Fibroblast of the aortic adventitia (primary cell): ENCODE measurements at places on chromosomes 6 and 20. TPM values are rescaled to one million over a fixed set of nuclear protein-coding genes. Genes with fewer than 3 reads are reported as not detected.

Gene ADGRF5
- total RNA-seq: under 0.01 and 15.9 TPM in 2 replicates

Gene ATRN
- total RNA-seq: 27.1 and 35.2 TPM in 2 replicates

Gene SLC16A10
- total RNA-seq: not detected in 2 replicates

Gene BANF2
- not detected in 2 replicates for total RNA-seq

Gene OLIG3
- total RNA-seq: 0.74 TPM in 1 of 2 replicates, not detected in the other

Gene DLGAP4
- 9.5 and 19.5 TPM in 2 replicates for total RNA-seq

Gene SLC17A1
- not detected in 2 replicates for total RNA-seq

DNA sequence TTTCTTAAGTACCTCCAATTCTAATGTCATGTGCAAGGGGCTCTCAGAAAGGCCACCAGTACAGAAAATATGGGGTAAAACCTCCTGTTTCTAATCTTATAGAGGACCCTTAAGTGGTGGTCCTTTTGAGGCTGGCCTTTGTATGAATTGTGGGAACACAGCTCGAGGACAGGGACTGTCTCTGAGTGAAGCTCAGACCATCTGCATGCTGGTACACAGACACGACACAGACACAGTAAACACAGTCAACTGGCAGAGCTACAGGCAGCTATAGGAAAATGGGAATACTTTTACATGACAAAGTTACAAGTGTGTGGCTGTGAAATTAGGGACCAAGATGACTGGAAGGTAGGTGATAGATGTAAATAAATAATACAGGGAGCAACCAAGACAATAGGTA, 143.9 kb upstream of the PREP start:
- DNase-seq: no peak

DNA sequence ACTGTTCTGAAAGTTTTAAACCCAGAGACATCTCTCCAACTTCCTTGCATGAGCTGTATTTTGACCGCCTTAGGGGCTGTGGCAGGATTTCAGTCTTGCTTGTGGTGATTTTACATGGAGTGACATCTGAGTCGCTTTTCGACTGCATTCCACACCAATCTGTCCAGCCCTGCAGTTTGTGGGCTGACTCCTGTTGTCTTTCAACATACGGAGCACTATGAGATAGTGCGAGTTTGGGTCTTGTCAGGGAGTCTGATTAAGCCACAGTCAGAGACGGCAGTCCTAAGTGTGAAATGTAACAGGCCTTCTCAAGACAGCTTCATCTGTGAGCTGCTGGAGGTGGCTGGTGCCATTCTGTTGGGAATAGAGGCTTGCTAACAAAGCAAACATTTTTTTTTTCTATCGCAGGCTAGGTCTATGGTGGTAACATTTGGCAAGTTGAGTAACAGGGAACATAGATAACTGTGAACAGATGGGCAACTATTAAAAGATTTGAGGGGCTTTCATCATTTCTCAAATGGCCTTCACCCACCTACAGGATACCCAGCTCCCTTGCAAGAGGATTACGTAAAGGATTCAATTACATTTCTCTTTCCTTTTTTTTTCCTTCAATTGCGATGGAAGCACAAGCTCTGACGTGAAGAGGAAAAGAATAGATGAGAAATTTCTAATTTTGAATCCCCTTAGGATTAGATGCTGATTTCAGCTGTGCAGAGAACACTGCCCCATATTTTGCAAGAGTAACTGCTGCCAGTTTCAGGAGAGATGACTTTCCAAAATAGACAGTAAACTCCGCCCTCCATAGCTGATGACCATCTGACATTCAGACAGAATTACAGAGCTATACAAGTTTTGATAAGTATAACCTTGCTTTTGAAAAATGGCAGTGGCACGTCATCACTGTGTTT, 25.1 kb downstream of the CAP2 start:
- peak; percentile 49 for DNase-seq

DNA sequence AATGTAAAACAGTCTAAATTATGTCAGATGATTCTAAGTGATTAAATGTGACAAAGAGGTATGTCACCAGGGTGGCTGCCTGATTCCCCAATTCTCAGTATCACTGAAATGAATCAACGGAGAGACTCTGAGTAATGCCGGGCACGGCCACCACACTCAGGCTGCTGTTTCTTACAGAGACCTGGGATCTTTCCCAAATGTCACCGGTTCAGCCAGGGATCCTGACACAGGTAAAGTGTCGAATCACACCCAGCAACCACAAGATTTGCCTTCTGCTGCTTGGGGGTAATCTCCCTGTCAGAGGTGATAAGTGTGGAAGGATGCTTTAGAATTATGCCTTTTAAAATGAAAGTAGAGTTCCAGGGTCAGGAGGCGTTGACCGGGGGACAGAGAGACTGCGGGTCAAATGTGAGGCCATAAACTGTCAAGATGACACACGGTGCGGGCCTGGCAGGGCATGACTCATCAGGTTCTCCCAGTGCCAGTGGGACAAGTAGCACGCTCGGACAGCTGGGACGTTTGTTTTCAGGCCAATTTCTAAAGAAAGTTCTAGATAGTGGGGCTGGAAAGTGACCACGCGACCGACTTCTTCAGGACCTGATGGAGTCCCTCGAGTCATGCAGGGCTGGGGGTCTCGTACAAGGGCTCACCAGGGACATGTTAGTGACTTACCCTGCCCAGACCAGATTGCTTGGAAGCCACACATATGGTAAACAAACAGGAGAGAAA, 48.9 kb downstream of the PRDM1 start:
- DNase-seq: no peak

- DNase-seq: no peak
These were observed 28.7 kb downstream of the GNAS start for GRCh38 chr20:58880994-58881752.

- DNase-seq: peak; percentile 81
These were observed 698 bp upstream of the LRP11 start for GRCh38 chr6:149864578-149865535.

- no peak for DNase-seq
These were observed 21.9 kb upstream of the CD2AP start for GRCh38 chr6:47455533-47456209.

- peak; percentile 80 for DNase-seq
These were observed 1.9 kb upstream of the AP5S1 start for GRCh38 chr20:3818155-3819151.

- no peak for DNase-seq
These were observed 27.4 kb downstream of the DDO start for GRCh38 chr6:110387986-110388385.

- DNase-seq: peak; percentile 59
These were observed 103.4 kb upstream of the BTBD3 start for GRCh38 chr20:11814267-11814666.

DNA sequence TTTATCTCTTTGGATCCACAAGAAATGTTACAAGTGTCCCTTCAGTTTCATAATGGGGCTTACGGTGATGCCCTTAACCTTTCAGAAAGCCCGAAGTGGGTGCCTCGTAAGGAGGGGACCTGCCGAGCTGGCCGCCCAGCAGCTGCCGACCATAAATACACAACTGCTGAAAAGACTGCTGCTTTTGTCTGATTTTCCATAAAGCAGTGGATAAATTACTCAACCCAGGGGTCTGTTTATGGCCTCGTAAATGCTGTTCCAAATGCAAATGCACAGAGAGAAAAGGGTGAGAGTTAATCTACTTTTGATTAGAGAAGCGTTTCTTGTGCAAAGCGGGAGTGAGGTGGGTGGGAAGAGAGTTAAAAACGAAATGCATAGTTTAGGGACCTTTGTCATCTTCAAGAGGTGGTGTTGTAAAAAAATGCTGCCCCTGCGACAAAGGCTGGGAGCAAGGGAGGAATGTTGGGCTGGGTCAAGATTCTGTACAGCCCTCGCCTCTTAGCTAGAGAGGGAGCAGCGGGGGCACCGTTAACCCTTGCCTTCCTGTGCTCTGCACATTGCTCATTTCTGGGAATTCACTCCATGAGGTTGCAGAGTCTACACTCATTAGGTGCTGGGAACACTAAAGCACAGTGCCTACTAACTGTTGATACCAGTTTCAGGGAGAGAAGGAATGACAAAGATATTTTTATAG, 112.0 kb upstream of the MTHFD1L start:
- no peak for DNase-seq

GRCh38 chr6:100460650-100461204, 4.0 kb downstream of the SIM1 start:
- no peak for DNase-seq

GRCh38 chr20:63419299-63419698, 53.2 kb downstream of the KCNQ2 start:
- DNase-seq: no peak

GRCh38 chr20:62430866-62431447, 3.6 kb upstream of the RBBP8NL start:
- DNase-seq: no peak

- DNase-seq: no peak
These were observed 8.8 kb upstream of the CD83 start for GRCh38 chr6:14108571-14109410.

DNA sequence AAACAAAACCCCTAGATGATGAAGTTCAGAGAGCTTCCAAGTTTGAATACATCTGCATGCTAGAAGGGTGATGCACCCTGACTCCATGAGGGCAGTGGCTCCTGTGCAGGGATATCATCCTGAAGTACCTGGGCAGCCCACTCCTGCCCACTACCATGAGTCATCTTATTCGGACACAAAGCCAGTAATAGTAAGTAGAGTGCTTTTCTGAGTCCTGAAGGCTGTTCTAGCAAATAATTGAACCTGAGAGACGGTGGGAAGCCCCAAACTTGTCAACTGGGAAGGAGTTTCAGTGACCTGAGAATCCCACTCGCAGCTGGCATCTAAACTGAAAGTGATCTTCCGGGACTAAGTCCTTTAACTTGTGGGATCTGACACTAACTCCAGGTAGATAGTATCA, 152.9 kb upstream of the COL21A1 start:
- DNase-seq: no peak

DNA sequence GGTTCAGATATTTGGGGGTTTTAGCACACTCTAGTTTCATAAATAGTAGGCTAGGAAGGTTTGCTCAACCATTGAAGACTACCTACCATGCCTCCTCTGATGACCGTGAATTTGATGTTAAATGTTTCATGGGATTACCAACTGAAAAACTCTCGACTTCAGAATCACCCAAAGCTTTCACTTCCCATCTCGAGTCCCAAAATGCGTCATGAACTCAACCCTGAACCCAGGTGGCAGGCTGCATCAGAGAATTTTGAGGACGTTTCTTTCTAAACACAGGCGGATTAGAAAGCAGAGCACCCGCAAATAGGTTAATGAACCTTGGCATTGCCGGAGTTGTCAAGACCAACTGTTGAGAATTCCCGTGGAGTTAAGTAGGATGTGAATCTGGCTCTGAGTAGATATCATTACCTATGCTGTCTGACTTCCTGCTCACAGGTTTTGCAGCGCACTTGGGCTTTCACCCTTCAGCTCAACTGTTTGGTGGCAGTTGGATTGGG, 98.4 kb upstream of the ADTRP start:
- DNase-seq: no peak

DNA sequence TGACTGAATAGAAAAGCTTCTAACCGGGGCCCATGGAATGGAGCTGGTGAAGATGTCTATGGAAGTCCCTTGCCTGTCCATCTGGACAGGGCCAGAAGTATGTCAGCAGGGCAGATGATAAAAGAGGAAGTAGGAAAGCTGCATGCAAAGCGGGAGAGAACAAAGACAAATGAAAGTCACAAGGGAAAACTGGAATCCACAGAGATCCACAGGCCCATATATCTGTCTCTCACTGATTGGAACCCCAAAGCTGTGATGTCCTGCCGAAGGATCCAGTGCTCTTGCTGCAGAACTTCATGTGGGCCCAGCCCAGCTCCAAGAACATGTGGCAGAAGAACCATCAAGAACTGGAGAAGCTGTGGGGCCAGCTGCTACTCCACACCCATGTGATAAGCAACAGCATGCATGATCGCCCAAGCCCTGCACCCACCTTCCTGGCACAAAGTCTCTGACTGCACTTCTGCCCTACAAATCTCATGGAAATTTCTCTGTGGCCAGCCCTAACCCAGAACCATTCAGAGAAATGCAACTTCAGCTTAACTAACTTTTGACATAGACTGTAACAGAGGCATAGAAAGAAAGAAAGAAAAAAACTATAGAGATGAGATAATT, 716.0 kb downstream of the KIF16B start:
- no peak for DNase-seq

GRCh38 chr20:36644706-36645095, 1.3 kb downstream of the SLA2 start:
- DNase-seq: no peak

GRCh38 chr6:155889410-155889809, 433.8 kb upstream of the NOX3 start:
- no peak for DNase-seq

DNA sequence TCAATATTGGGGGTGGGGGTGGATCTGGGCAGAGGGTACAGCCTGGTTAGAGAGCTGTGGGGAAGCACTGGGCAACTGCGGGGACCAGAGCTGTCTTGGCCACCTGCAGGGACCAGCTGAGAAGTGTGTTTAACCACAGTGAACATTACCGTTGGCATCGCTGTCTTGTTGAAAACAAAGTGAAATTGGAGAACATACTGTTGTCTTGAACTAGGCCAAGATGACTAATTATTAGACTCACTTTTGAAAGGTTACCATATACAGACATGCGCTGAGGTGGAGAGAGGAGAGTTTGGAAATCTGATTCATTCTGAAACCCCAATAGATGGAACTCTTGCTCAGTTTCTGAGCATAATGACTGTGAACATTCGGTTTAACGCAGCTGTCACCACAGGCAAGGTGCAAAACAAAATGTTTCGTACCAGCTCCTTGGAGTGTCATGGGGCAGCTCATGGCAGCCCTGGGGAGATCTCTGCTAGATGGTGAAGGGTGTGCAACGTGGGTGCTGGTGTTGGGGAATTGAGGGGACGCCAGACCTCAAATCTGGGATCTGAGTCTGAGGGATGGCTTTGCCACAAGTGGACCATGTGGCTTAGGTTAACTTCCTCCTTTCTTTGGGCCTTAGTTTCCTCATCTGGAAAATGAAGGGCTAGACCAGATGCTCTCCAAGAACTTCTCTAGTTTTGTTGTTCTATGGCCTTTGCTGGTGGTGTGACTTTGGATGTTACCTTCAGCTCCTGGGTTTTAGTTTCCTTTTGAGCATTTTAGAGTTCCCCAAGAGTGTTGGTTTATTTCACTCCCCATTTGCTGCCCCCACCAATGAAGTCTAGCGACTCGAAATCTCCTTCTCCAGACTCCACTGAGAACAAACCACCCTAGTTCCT, 24.6 kb upstream of the GTSF1L start:
- peak; percentile 65 for DNase-seq

DNA sequence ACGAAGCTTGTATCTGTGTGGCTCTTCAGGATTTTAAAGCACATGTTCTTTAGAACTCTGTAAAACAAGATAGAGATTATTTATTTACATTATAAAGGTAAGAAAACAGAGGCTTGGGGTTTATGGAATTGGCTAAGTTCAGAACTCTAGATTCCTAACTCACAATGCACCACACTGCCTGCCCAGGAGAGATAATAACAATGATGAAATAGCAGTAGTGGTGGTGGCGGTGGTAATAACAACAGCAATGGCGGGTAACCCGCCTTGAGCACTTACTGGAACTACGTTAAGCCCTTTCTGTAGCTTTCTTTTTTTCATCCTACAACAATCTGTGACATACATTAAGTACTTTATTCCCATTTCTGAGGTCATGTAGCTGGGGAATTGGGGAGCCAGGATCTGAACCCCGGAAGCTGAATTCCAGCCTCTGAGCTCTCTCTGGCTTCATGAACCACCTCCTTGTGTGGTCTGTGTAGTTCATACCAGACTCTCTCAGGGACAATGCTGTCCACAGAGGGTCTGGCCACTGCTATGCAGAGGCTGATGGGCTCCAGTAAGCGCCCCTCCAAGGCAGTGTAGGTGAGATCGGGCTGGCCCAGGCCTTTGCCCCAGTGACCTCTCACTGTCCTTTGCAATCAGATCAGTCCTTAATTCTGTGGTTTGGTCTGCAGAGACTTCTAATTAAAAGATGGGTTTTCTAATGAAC, 260.9 kb downstream of the SLC24A3 start:
- DNase-seq: no peak
